ENCODE measurements at places on chromosomes 6 and 20.

GRCh38 chr6:37876843-37877242 is 57.3 kb downstream of the ZFAND3 start:
- no peak for DNase-seq

GRCh38 chr6:33985313-33985751 is 160.6 kb downstream of the GRM4 start:
- DNase-seq: no peak

DNA sequence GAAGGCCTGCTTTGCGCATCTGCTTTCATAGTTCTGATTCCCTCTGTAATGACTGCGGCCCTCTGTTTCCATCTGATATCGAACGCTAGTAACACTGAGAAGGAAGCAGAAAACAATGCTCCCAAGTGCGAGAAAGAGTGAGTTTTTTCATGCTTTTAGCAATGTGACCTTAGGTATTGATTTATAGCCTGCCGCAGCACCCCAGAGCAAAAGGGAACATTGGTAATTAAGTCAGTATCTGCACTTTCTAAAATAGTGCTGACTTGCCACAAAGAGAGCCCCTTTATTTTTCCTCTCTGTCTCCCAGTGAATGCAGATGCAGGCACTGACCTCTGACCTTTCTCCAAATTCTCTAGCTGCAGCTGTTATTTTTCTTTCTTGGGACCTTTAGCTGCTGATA is 129.8 kb downstream of the HDGFL1 start:
- no peak for DNase-seq

GRCh38 chr6:112231594-112232060 is 22.7 kb downstream of the LAMA4 start:
- no peak for DNase-seq

DNA sequence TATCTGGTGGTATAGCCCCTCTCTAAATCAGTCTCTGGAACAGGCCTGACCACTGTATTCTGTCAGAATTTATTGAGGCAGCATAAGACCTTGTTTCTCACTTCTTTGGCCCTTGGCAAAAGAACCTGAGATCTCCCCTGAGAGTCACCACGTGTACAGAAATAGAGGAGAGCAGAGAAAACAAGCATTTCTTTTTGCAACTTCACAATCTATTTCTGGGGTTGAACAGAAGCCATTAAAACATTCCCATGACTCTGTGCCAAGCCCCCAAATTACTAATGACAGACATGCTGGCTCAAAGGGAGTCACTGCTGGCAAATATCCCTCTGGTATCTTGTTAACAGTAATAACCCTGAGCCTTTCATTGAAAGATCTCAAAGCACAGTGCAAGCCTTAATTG is 395.3 kb downstream of the MAFB start:
- DNase-seq: no peak

DNA sequence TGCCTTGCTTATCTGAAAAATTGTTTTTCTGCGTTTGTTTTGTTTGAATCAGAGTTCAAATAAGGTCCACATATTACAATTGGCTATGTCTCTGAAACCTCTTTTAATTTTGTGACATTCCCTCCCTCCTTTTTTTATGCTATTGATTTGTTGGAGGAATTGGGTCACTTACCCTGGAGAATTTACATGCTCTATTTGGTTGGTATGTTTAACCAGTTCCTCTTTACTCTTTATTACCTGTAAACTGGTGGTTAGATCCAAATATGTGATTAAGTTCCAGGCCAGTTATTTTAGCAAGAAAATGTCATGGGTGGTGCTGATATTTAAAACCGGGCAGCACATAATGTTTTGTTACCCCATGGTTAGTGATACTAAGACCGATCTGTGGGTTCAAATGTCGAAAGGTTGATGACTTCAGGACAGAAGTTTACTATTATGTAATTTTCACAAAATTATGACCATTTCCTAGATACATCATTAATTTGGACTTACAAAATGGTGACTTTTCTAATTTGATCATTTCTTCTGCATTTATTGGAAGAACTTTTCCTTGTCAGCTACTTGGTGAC is 77.3 kb downstream of the KIZ start:
- DNase-seq: no peak

- DNase-seq: no peak
Observed at GRCh38 chr6:82957171-82957867, 108.3 kb downstream of the UBE3D start.

DNA sequence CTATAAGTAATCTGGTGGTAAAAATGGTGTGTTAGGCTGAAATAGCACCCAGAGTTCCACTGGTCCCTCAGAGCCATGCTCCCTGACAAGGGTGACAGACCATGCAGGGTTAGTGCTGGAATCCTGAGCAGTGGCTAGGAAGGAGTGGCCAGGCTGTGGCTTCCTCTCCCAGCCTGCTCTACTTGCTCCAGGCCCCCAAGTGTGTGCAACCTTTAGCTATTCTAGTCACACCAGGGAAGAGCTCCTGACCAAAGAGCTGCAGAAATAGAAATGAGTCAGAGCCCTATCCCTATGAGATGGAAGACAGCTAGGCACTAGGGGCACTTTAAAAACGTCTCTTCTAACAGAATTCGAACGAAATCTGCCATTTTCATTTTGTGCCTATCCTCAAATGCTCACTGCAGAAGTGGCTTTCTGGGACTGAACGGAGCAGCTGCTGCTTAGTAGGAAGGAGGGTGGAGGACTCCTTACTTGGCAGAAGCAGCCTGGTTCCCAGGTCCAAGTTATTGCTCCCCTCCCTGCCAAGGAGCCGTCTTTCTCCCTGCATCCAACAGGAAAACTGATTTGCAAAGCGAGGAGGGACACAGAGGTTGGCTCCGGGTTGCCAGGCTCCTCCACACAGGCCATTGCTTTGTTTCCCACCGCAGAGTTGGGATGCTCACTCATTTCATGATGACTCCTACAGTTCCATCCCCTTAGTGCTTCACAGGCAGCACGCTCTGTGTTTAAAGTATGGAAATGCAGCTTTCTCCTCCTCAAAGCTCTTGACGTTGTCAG is 754.5 kb downstream of the C6orf118 start:
- no peak for DNase-seq

- DNase-seq: no peak
Observed at GRCh38 chr6:47690214-47690613, 8.2 kb upstream of the ADGRF4 start.

DNA sequence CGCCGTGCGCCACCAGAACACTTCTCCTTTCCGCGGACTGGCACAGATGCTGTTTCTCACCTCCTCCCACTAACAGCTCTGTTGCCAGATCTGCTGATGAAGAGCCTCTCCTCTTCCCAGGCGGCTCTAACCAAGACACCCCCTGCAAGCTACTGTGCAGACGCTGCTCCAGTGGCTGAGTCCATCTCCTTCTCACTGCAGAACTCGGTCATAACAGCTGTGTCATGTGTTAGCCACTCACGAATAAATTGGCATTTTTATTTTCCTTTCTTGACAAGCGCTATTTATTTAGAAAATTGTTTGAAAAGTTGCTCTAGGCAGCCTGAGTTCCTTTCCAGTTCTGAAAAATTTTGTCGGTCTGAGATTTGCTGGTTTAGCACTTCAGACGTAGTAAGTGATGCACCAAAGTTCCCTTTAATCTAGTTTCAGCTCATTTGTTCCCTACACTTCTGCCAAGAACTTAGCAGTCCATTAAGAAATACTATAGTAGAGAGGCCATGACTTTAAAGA is 12.8 kb upstream of the PLEKHG1 start:
- DNase-seq: no peak

DNA sequence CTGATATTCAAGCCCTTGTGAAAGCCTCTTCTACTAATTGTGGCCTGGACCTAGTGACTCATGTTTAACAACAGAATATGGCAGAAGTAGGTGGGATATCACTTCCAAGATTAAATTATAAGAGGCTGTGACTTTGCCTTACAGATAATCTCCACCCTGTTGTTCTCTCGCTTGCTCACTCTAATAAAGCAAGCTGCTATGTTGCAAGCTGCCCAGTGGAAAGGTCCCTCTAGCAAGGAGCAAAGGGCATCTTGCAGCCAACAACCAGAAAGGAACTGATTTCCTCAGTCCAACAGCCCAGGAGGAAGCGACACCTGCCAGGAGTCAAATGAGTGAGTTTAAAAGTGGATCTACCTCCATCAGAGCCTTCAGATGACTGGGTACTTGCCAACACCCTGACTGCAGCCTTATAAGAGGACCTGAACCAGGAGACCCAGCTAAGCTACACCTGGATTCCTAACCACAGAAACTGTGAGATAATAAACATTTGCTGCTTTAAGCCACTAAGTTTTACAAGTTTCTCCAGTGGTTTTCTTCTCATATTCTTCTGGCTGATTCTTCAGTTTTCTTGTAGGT is 112.6 kb downstream of the FRK start:
- DNase-seq: no peak

- no peak for DNase-seq
Observed at GRCh38 chr6:37145443-37145842, 24.5 kb upstream of the PIM1 start.

- peak; percentile 86 for DNase-seq
Observed at GRCh38 chr6:26020329-26021000, 57.9 kb downstream of the TRIM38 start.

GRCh38 chr6:125363039-125363823 is 61.5 kb upstream of the HDDC2 start:
- DNase-seq: no peak

DNA sequence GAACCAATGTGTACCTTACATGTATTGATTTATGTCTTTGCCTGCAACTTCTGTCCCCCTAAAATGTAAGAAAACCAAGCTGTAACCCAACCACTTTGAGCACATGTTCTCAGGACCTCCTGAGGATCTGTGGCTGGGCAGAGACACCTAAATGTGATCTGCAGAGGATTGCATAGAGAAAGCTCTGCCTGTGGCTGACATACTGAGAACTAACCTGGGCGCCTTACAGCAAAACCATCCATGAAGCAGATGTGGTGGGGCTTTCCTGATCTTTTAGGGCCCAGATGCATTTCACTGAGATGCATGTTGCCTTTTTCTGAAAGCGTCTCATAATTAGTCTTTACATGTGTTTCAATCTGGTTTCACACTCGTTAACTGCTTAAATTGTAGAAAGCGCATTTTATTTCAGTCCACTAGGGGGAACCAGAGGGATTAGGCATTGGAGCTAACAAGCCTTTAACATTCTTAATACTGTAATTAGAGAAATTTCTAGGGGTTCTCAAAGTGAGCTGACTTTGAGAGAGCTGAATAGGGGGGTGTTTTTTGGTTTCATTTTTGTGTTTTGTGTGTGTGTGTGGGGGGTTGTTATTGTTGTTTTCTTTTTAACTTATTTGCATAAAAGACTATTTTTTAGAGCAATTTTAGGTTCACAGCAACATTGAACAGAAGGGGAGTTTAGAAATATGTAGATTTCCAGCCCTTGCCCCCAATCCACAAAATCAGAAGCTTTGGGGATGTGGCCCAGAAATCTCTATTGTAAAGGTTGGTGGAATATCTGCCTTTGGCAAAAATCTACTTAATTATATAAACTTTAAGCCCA is 50.9 kb upstream of the FAM184A start:
- peak; percentile 57 for DNase-seq

DNA sequence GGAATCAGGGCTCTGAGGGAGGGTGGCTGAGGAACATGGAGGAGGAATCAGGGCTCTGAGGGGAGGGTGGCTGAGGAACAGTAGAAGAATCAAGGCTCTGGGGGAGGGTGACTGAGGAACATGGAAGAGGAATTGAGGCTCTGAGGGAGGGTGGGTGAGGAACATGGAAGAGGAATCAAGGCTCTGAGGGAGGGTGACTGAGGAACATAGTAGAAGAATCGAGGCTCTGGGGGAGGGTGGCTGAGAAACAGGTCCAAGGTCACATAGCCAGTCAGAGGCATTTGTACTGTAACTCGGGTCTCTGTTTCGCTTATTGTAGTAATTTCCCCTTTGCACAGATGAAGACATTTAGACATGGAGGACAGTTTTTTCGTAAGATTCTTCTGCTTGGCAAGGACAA is 164.8 kb downstream of the SOBP start:
- DNase-seq: no peak

DNA sequence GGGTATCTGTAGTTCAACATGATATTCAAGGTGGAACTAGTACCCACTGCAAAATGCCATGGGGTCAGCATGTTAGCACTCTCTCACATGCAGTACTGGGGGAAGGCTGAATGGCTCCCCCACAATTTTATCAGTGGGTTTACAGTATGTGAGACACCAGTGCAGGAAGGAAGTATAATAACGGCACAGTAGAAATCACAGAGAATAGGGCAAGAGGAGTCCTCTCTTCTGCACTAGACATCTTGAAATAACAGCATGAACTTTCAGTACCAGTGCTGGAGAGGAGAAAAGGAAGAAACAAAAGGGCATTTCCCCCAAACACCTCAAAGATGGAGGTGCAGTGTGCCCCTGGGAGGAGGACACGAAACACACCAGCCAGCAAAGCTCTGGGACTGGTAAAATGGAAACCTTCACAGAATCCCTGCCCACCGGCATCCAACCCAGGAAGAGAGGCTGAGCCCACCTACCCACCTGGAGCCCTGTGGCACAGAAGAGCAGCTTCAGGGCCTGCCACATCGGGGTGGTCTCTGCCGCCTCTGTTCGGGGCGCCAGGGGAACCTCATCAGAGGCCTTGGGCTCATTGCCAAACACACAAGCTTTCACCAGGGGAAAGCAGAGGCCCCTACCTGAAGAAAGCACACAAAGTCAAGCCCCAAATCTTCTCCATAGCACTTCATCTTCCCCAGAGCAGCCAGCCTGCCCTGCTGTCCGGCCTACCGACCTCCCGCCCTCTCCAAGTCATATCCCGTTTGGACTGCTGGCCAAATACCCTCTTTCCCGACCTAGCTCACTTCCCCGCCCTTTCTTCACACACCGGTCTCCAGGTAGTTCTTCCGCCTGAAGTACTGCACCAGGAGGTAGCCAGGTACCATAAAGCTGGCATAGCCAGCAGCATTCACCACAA is 1.2 kb downstream of the SLC35B2 start:
- no peak for DNase-seq

GRCh38 chr20:32326504-32326845 is 31.7 kb upstream of the ASXL1 start:
- DNase-seq: no peak

DNA sequence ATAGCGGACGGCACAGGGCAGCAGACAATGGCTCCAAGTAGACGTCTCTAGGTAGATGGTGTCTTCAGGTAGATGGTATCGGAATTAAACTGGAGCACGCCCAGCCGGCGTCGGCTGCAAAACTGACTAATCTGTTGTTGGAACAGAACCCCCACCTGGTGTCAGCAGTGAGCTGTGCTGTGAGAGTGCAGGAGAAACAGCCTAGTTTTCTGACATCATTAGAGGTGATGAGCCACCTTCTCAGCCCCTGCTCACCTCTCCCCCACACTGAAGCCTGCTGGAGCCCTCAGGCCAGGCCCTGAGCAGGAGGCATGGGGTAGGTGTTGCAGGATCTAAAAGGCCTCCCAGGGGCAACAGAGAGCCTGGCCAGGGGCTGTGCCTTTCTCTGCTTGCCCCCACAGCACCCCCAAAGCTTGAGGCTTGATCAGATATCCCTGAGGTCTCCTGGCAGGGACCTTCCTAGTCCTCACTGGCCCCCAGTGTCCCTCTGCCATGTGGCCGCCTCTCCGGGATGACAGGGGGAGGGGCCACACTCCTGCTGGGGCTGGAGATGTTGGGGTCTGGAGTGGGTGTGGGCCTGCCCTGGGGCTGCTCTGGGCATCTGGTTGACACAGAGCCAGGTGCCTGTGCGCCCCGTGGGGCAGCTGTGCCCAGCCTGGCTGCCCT is 6.9 kb upstream of the HELZ2 start:
- DNase-seq: peak; percentile 85

GRCh38 chr20:60877071-60877857 is 374.8 kb upstream of the CDH4 start:
- no peak for DNase-seq

Measured in activated CD4-positive, alpha-beta T cell treated with anti-CD3 and anti-CD28 coated beads, Interleukin-2, amount 10 ng/mL, durations not matched to agents 7 days and 5 days (primary cell).